Activated effector memory CD4-positive, alpha-beta T cell treated with Interleukin-2 at 50 U/mL for 16 hours (primary cell): ENCODE measurements at places on chromosomes 16 and 17.

DNA sequence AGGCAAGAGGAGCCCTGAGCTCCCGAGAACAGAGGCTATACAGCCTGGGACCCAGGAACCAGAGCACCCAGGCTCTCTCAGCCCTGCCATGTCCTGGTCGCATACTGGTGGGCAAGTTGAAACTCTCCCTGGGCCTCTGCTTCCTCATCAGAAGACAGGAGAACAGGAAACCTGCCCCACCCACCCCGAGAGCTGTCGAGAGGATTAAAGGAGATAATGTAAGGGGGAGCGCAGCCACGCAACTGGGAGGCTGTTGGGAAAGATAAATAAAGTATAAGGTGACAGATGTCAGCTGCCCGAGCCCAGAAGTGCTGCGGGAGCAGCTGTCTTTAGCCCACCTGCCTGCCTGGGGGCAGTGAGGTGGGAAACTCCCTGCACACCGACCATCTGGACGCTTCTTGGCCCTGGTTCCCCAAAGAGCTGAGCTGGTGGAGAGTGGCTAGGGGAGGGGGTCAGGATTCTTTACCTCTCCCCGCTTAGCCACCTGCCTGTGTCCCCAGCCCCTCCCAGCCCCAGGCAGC lies 6.8 kb downstream of the KIF19 start:
- no peak for DNase-seq

DNA sequence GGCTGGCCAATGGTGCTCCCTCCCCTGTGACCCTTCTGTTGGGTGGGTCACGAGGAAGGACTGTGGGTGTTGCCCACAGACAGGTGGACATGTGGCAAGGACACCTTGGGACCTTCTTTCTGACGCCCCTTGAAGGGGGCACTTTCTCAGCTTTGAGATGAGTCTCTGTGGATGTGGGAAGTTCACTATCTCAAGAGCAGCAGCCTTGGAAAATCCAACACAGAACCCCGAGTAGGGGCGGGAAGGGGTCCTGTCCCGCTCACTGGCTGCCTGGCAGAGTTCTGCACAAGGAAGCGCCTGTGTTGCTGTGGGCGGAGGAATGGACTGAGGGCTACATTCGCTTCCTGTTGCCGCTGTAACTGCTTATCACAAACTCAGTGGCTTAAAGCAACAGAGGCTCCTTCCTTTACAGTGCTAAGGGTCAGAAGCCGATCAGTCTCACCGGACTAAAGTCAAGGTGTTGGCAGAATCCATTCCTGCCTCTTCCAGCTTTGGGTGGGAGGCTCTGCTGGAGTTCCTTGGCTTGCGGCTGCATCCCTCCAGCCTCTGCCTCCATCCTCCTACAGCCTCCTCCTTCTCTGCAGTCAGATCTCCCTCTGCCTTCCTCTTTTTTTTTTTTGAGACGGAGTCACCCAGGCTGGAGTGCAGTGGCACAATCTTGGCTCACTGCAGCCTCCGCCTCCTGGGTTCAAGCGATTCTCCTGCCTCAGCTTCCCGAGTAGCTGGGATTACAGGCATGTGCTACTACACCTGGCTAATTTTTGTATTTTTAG lies 305.2 kb downstream of the SEC14L1 start:
- peak; percentile 61 for DNase-seq

DNA sequence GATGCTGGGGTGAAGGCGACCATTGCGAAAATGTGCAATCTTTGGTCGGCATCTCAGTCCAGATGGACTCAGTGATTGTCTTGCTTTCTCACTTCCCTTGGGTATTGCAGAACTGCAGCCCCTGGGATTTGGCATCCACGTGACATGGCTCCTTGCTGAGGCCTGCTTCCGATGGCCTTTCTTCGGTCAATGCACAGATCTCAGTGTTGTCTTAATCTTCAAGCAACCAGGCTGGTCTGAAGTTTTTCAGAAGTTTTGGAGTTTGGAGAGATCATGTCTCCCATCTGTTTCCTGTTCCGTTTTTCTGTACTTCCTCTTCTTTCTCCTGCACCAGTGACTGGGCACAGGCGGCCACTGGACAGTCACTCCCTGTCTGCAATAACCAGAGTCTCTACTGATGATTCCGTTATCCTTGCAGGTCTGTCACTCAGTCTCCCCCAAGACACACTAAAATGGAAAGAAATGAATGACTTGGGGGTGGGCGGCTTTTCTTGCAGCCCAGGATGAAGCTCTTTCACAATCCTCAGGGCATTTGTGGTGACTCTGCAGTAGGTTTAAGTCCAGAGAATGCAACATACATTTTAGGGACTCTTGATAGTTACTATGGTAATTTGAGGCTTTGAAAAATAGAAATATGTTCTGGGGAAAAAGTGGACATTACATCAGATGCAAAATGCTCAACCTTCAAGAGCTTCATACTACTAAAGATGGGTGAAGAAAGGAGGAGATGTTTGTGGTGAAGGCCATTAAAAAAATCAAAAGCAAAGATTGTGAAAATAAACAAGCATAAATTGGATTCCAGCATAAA lies 106.3 kb upstream of the ZFHX3 start:
- DNase-seq: no peak

- DNase-seq: no peak
Measured at GRCh38 chr16:2457946-2458345, 2.0 kb upstream of the TEDC2 start.

DNA sequence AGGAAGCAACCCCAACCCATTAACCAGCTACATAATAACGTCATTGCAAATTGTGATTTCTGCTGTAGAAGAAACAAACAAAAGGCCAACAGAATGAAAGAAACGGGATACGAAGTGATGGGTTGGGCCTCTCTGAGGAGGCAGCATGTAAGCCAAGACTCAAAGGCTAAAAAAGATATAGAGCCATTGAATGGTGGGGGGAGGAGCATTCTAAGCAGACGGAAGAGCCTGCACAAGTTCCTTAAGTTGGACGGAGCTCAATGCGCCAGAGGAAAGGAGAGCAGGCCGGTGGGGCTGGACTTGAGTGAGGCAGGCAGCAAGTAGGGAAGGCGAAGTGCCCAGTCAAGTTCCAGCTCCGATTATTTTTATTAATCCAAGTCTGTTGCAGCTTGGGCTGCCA lies 160.3 kb downstream of the SHISA9 start:
- DNase-seq: no peak

DNA sequence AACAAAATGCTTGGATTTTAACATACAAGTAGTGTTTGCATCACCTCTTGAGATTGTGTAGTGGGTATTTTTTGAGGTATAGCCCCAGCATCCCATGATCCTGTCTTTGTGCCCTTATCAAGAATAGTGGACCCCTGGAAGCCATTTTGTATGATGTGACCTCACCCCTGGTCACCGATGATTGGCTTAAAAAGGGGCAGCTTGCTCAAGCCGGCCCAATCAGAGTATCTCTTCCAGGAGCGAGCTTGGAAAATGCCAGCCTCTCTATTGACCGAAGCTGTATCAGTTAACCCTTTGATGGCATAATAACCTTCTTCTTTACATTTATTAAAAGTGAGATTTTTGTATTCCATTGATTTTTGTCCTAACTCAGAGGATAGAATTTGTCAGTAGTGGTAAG lies 55.5 kb upstream of the FAM20A start:
- no peak for DNase-seq

DNA sequence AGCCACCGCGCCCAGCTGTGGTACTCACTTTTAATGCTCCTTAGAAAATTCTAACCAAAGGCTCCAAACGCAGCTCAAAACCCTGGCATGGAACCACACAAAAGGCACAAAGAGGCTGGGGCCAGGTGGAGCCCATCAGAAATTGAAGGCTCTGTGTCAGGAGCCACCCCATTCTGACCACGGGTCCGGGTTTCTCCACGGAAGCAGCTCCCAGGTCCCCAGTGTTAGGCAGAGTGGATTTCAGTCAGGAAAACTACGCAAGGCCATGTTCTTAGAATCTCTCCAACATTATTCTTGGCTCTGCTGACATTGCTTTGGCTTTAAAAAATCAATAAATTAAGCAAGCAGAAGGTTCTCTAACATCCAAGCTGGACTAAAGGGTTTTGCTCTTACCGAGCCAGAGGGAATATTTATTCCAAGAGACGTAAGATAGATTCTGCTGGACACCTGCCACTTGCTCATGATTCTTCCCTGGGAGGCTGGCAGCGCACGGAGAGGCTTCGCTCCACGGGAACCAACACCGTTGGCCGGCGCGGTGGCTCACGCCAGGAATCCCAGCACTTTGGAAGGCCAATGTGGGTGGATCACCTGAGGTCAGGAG lies 93.5 kb downstream of the NXN start:
- no peak for DNase-seq

GRCh38 chr16:82177555-82177954 lies 7.5 kb upstream of the MPHOSPH6 start:
- DNase-seq: no peak

GRCh38 chr16:15518381-15519351 lies 84.3 kb downstream of the BMERB1 start:
- DNase-seq: no peak

DNA sequence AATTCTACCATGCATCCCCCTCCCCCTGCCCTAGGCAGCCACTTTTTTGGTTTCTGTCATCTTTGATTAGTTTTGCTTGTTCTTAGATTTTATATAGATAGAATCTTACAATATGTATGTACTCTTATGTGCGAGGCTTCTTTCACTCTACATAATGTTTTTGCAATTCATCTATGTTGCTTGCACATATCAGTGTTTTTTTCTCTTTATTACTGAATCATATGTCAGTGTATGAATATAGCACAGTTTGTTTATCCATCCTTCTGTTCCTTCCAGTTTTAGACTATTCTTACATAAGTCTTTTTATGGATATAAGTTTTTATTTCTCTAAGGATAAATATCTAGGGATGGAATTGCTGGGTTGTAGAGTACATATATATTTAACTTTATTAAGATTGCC lies 26.6 kb downstream of the NLK start:
- DNase-seq: no peak

- no peak for DNase-seq
Measured at GRCh38 chr16:54477714-54478113, 191.1 kb upstream of the IRX3 start.

GRCh38 chr16:60064026-60064425 lies 1329.9 kb upstream of the GOT2 start:
- no peak for DNase-seq

DNA sequence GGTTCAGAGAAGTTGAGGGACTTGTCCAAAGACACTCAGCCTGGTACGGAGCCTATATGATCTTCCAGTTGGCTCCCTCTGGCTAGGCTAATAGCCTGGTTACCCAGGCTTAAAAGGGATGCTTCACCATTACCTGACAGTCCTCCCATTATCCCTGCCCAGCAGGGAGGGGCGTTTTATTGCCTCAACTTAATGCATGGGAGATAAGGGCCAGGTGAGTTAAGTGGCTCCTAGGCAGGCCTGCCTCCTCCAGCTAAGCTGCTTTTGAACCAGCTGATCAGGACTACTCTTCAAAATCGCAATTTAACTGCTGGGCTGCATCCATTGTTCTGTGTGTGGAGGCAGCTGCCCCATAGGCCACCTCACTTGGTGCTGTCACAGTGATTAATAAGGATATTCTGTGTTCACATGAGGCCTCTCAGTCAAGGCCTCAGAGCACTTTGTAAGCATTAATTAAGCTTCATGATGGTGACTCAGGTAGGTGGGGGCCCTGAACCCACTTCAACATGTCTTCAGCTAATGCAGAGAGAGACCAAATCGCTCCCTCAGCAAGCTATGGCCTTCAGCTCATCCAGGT lies 27.9 kb downstream of the SMPD3 start:
- DNase-seq: no peak

- no peak for DNase-seq
Measured at GRCh38 chr17:4110152-4110551, 32.7 kb downstream of the ZZEF1 start.

GRCh38 chr17:4771519-4772234 lies at the start of gene TM4SF5:
Gene TM4SF5 (plus strand): TSS chr17:4771886. CDS start chr17:4771923, 37 bp downstream.
- no peak for DNase-seq

- no peak for DNase-seq
Measured at GRCh38 chr17:40105861-40106759, 5.7 kb upstream of the NR1D1 start.

GRCh38 chr17:4420692-4421131 lies 13.0 kb upstream of the SPNS3 start:
- DNase-seq: peak; percentile 19

DNA sequence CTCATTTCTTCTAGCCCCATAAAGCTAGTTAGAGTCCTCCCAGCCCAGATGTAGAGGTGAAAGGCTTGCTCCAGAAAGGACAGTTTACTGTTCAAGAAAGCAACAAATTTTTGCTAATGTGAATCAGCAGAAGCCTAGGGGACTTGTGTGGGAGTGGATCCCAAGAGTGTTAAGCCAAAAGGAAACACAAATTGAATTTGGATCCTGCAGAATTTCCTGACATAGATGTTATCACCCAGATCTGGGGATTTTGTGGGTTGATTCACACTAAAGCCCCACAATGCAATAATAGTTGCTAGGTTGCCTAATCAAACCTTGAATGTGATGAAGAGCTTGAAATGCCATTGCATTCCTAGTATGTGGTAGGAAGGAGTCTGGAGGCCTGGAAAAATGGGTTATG lies 135.2 kb upstream of the HS3ST3A1 start:
- DNase-seq: no peak

- no peak for DNase-seq
Measured at GRCh38 chr17:30821871-30822723, 2.4 kb downstream of the CRLF3 start.

- DNase-seq: no peak
Measured at GRCh38 chr17:29674281-29674680, 51.6 kb upstream of the CORO6 start.

DNA sequence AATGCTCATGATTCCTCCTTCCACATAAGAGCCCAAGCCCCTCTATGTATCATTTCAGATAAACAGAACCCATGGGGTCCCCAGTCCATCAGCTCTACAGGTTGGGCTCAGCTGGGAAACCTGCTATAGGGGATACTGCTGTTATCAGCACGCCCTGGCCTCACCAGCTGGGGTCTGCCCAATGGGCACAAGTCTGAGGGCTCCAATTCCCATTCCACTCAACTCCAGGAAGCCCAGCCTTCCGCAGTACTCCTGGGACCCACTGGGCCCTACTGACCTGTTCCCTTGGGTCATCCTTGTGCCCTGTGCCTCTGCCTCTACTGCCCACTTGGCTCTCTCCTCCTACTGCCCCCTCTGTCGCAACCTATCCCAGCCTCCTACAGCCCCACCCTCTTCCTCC lies 16.2 kb upstream of the XYLT2 start:
- DNase-seq: no peak

DNA sequence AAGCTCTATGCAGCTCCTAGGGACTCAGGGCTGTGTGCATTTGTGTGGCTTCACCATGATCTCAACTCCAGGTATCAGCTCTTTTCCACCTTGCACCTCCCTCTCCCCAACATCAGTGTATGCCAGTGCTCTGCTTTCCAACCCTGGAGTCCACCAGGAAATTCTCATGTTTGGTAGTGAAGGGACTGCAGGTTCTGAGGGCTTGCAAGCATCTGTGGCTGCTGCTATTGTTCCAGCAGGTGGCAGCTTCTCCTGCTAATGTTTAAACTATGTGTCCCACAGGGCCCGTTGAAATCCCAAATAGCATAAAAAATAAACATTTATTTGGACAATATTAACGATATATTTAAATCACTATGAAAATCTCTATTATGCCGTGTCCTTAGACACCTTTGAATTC lies 82.0 kb downstream of the RGS9 start:
- DNase-seq: no peak
